Spleen (tissue), 13 donors: ENCODE measurements at places on chromosomes 16 and 17. TPM values are rescaled to one million over a fixed set of nuclear protein-coding genes. Genes with fewer than 3 reads are reported as not detected.

The PRSS33 gene
- total RNA-seq: not detected

DNA sequence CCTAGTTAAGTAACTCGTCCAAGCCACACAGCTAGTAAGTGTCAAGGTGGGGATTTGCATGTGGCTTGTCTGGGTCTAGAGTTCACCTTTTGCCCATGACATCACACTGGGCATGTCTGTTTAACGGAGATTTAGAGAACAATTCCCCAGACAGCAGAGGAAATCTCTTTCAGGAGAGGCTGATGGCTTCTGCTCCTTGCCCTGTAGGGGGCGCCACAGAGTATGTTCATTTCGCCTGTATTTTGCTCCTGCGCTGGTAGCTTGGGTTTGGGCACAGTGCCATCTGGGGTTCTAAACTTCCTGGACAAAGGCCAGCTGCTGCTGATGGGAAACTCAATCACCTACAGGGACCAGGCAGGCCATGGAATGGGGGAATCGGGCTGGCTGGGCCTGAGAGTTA is 20.4 kb downstream of the OTOA start:
- DNase-seq: no peak

- DNase-seq: peak; percentile 89
Observed at GRCh38 chr17:11598274-11599221, at the start of gene DNAH9. TSS of gene DNAH9 (plus strand) at chr17:11598470. CDS start at chr17:11598499, 29 bp downstream.

GRCh38 chr17:2690165-2691068 is 21.1 kb downstream of the CLUH start:
- DNase-seq: peak; percentile 71

GRCh38 chr16:14240964-14241363 is 169.8 kb downstream of the MRTFB start:
- DNase-seq: no peak

GRCh38 chr17:7897773-7898172 is 9.2 kb downstream of the CHD3 start:
- no peak for DNase-seq

- peak; percentile 79 for DNase-seq
Observed at GRCh38 chr17:43832976-43833829, at the start of gene MPP3. TSS of gene MPP3 (minus strand) at chr17:43833146. CDS start at chr17:43831906, 1,240 bp downstream.

DNA sequence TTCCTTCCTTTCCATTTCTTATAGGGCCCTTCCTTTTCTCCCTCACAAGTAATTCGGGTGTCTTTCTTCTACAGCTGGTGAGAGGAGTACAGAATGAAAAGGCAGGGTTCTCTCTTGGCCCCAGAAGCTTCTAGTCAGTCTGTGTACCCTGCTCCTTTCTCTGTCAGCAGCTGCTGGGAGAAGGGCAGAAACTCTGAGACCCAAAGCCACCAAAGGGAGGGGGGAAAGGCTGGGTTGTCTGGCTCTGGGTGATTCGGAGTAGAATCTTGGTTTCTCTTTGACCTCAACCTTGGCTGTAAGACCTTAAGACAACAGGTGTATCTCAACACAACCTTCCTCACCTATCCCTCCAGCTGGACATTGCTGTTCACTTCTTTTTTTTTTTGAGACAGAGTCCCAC is 3.3 kb upstream of the NR1D1 start:
- no peak for DNase-seq

- DNase-seq: no peak
Observed at GRCh38 chr17:75160211-75160610, 5.9 kb upstream of the JPT1 start.
